ENCODE measurements at places on chromosomes 3 and 15.

DNA sequence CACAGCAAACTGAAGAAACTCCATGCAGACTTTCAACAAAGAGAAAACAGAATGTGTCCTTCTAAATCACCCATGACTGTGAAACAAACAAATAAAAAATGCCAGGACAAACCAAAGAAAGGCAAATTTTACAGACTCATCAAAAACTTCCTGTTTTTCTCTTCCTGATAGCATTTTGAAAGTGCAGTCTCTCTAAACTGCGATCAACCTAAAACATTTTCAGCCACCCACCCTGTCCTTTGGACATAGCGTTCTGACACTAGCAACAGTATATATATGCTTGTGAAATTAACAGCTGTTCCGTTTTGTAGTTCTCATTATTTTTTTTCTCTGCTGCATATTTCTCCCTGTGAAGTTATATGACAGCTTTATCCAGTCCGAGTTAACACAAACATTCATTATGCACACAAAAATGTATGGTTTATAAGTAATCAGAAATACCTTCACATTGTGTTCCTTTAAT lies 151.7 kb downstream of the FBN1 start:
- no peak for DNase-seq

DNA sequence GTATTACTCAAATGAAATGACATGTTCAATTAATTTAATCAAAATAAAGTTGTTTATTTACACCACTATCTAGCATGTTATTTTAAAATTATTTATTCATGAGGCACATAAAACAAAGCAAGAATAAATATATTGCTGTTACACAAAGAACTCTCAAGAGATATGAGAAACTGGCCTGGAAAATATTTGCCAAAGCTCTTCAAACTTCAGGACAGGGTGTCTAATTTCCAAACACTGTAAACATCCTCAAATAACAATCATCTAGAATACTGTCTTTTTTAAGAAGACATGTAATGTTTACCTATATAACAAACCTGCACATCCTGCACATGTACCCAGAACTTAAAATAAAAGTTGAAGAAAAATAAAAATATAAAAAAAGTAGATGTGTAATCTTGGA lies 876.6 kb downstream of the TUSC7 start:
- no peak for DNase-seq

- DNase-seq, result no peak
Observed at GRCh38 chr3:141440942-141441341, 45.9 kb upstream of the RASA2 start.

- DNase-seq, result peak; percentile 96
Observed at GRCh38 chr3:183298701-183299153, 45.7 kb downstream of the B3GNT5 start.

DNA sequence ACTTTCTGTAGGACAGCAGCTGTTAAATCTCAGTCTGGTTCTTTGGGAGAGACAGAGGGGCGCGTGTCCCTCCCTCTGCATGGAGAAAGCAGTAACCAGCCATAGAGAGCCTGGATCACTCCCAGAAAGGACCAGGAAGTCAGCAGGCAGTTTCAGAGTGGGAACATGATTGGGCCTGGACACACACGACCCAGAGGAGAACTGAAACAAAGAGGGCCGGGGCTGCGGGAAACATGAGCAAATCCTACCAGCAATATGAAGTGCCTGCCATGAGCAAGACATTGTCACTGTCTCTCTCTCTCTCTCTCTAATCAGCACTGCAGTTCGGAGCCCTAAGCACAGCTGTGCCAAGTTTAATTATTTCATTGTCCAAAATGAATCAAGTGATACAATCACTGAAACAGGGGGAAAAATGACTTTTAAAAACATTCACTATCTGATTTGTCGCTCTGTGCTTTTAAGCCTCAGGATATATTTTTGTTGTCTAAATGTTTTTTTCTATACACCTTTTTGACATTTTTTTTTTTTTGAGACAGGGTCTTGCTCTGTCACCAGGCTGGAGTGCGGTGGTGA lies 17.6 kb downstream of the MUC13 start:
- no peak for DNase-seq

DNA sequence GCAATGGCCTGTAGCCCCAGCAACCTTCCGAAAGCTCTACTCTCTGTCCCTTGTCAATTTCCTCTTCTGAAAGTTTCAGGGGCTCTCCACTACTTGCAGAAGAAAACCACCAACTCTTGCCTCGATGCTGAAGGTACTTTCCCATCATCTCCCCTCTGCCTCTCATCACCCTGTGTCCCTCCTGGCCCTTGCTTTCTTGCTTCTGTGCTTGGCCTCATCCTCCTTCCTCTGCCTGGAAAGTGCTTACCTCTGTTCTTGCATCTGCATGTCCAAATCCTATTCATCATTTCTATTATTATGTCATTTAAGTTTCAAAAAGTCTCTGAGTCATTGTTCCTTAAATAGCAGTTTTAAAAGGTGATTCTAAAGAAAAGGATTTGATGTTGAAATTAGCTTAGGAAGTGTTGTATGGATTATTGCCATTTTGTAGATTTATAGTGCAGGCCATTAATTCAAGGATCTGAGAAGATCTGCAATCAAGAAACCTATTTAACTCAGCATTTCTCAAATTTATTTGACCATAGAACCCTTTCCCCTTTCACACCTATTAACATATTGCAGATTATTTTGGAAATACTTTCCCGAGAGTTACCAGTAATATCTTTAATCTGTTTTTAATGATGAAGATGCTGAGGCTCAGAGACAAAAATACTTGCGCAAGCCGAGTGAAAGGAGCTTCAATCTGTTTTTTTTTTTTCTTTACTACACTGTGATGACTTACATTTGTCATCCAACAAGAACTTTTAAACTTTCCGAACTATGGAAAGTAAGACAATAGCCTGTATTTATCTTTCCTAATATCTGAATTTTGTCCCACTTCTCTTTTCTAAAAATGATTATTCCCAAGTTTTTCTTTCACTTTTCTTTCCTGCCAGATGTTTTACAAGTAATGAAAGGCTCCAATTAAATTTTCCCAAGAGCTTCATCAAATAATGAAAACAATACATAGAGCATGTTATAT lies 22.3 kb upstream of the CFAP161 start:
- no peak for DNase-seq

DNA sequence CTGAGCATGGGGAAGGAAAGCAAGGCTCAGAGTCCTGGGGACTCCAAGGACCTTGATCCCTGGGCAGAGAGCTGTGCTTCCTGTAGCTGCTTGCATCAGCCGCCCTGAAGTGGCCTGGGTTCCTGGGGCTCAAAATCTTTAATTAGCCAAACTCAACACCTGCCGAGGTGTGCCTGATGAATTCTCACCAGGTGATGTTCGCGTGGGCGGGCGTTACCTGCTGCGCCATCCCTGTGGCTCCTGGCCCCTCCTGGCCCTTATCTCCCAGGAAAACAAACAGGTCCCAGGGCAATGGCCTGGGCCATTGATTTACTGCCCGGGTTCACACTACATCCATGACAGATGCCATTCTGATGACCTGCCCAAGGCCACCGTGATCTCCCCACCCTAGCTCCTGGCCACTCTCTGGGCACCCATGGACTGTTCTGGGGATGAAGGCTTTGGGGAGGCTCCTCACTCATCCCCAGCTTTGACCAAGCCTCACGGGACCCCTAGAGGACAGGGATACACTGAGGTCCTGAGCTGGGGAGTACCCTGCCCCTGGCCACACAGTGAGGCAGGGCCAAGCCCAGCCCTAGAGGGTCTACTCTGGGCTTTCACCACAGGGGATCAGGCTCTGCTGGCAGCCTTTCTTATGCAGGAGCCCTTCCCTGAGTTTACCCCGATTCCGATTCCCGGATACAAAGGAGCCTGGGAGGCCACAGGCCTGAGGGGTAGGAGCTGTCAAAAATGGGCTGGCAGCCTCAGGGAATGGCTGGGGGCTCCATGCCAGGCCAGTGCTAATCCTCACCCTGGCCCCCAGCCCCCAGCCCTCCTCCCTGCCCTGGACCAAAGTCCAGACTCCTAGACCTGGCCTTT lies 5.7 kb downstream of the SLC38A3 start:
- no peak for DNase-seq

- DNase-seq, result no peak
Observed at GRCh38 chr3:85074003-85074402, 115.2 kb downstream of the CADM2 start.

DNA sequence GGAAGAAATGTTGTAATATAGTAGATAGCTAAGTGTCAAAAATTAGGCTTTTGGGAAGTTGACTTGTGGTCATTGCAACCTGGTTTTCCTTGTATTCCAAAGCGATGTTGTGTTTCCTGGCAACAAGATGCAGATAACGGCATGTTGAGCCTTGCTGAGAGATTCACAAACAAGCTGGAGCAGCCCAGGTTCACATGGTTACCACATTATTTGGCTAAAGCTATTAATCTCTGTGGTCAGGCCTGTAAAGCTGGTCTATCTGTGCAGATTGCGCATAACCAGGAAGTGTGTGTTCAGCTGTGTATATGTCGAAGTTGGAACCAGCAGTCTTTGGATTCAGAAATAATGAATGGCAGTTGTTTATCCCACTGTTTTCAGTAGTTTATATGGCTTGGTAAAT lies 6.6 kb downstream of the TIPARP start:
- peak; percentile 95 for DNase-seq

DNA sequence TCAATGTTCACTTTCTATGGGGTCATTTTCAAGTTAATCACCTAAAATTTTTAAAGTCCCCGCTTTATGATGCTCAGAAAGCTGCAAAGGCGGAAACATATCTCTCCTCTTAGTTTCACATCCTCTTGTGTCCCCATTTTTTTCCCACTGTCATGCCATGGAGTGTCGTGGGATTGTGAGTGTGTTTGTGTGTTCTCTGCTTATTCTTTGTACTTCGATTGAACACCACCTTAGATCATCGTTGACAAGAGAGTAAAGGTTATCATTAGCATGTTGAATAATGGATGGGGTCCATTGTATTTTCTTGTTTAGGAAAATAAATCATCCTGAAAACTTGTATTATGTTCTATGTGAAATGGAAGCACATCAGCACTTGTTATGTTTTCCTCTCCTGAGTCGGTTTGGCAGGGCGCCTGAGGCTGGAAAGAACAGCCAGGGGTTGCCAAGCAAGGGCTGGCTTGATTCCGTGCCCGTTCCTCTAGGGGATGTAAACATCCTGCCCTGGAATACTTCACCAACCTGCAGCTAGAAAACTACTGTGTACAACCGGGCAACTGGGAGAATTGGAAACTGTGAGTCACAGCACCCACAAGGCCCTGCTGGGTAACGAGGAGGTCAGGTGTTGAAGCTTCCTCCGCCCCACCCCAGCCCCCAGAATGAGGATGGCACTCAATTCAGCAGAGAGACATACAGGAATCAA lies 67.2 kb downstream of the EIF4E3 start:
- peak; percentile 81 for DNase-seq

DNA sequence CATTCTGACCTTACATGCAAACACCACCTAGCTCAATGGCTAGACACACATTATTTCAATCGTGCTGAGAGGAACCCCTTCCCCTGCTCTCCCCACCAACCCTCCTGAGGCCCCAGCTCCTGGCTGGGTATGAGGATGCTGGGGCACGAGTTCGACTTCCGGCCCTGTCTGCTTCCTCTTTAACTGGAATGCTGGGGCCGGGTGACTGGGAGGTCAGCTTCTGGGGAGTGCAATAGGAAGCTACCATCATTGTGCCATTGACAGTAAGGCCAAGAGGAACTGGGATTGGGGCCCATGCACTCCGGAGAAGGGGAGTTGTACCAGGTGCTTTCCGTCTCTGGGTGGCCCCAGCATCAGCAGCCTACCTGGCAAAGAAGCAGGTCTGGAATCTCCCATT lies 15.6 kb upstream of the TLE3 start:
- no peak for DNase-seq

DNA sequence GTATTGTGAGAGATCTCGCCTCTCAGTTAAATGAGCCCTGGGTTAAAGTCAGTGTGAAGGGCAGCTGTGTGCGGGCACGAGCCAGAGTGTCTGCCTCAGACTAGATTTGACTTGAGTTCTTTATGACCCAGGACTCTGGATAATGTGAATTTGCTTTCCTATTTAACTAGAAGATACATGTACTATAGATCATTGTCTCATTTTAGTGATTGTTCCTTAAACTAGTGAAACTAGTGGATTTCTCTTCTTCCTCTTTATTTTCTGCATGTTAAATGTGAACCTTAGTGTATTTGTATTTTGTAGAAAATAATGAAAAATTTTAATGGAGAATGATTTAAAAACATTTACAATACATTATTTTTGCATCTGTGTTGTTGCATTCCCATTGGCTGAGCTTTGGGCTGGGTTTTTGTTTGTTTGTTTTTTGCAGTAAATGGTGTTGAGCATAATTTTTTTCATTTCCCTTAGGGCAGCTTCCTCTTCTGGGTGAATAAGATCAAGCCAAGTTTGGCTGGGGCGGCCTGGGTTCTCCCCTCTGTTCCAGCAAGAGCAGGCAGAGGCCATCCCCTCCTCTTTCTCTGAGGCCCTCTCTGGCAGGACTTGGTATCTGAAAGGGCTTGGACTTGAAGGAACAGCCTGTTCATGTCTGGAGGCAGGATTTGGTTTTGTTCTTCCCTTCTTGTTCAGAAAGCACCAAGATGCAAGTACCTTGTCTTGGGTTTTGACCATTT lies 15.0 kb downstream of the GCSAM start:
- DNase-seq, result no peak

GRCh38 chr3:56879436-56880215 lies 77.9 kb upstream of the ARHGEF3 start:
- DNase-seq, result no peak

DNA sequence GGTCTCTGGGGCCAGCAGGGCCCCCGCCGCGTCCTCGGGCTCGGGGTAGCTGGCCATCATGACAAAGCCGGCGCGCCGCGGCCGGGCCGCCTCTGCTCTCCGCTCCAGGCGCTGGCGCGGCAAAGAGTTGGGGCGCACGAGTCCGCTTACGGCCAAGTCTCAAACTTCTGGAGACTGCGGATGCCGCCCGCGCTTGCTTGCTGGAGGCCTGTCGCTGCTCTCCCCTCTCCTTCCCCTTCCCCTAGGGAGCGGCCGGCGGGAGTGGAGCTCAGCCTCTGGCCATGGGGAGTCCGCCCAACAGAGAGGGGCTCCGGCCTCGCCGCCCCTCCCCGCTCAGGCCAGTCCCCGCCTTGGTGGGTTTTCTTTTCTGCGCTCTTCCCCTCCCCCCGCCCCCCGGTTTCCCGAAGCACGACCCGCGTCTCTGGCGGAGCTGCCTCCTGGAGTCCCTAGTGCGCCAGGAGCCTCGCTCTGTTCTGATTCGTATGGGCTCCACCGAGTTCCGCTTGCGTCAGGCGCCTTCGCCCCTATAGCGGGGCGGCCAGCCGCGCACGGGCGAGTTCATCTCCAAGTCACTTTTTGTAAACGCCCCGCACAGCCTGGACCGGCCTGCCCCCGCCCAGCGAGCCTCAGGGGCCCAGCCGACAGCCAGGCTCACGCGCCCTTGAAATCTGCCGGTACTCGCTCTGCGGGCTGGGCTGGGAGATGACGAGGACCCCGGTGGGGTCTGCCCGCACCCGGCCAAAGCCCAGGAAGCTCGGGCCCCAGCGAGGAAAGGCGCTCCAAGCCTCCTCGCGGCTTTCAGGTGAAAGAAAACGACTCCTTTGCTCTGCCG lies at the start of the genes FOXL2 and FOXL2NB:
TSS of gene FOXL2 (minus strand) at position 475 of the 832 bp plus-strand sequence. CDS start at position 60, 415 bp downstream.
TSS of gene FOXL2NB (plus strand) at position 555 of the 832 bp plus-strand sequence. CDS start at position 703, 148 bp downstream.
- DNase-seq, result no peak

Data from NCI-H2081 (cell line).